Body of pancreas (tissue), 4 donors: ENCODE measurements at places on chromosomes 4 and X. TPM values are rescaled to one million over a fixed set of nuclear protein-coding genes. Genes with fewer than 3 reads are reported as not detected.

Gene FRMD7
- not detected for total RNA-seq

Gene KLHL34
- not detected for total RNA-seq

Gene DRP2
- not detected for total RNA-seq

Gene HPGDS
- total RNA-seq: 1.8 TPM

Gene NHSL2
- 2.9 TPM for total RNA-seq

Gene TMEM47
- total RNA-seq: 12.7 TPM

Gene FAM9C
- not detected for total RNA-seq

Gene RXFP1
- total RNA-seq: not detected

Gene SSX2
- not detected for total RNA-seq

Gene BRCC3
- total RNA-seq: 7.5 TPM

Gene F8A1
- 20.8 TPM for total RNA-seq

Gene YY2
- 4.9 TPM for total RNA-seq

Gene ESX1
- total RNA-seq: not detected

Gene ARHGAP6
- 2.3 TPM for total RNA-seq

Gene ZAR1
- total RNA-seq: not detected

Gene HGFAC
- total RNA-seq: 0.78 TPM

Gene GAGE13
- total RNA-seq: not detected

DNA sequence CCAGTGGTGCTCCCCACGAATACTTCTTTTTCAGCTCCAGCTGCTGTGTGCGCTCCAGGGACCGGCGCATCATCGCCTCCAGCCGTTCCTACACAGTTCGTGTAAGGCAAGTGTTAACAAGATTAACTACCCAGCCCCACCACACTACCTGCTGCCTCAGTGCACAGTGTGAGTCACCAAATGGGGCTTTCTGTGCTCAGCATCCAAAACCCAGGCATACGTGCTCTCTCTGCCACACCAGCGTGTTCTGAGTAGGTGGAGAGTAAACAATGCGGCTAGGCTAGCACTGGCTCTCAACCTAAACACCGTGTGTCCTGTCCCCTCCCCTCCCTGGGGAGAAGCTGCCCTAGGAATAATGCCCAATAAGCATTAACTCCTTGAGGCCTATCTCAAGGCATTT lies 60.0 kb downstream of the MAP7D2 start:
- no peaks in the 10 kb centered on the region for H3K27me3 ChIP-seq
- no peaks in the 10 kb centered on the region for H3K4me1 ChIP-seq
- H3K27ac ChIP-seq: no peak overlapping the region
- no peak overlapping the region for H3K4me3 ChIP-seq
- H3K36me3 ChIP-seq: no peaks in the 10 kb centered on the region

GRCh38 chr4:173074501-173074946 lies 94.1 kb upstream of the GALNT7 start:
- no peak overlapping the region for H3K4me3 ChIP-seq
- peak; percentile 52 for DNase-seq

- H3K4me3 ChIP-seq: no peak overlapping the region
- H3K27me3 ChIP-seq: no peaks in the 10 kb centered on the region
- H3K4me1 ChIP-seq: no peaks in the 10 kb centered on the region
Measured at GRCh38 chr4:46955601-46956000, 37.8 kb downstream of the GABRA4 start.

DNA sequence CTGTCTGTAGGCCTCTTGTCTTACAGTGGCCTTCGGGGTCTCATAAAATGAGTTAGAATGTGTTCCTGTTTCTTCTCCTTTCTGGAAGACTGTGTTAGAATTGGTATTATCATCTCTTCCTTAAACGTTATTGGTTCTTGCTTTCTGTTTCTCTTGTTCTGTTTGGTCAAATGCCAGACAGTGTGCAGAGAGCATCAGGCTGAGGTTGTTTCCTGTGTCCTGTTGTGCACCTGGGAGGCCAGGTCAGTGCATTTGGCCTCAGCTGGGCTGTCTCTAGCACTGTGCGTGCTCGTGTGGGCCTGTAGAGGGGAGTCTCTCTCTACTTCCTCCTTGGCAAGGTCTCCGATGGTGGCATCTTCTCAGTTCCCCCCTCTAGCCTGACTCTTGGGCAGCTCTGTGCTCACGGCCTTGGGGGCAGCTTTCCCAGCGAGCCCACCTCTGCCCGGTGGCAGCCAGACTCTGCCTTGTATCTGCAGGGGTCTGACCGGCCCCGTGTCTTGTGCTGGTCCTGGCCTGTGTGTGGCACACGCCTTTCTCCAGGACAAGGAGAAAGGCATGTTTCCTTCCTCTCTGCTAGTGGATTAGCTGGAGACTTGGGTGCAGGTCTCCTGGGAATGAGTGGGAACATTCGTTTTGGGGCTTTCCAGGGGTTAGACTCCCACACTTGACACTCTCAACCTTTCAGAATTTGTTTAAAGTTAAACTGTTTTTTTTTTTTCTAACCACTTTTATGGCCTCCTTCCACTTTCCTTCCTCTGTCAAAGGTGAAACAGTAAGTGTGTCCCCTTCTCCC lies 62.3 kb downstream of the FAM193A start:
- H3K36me3 ChIP-seq: no peaks in the 10 kb centered on the region
- no peak overlapping the region for H3K27ac ChIP-seq
- peak; percentile 23 for DNase-seq

- no peaks in the 10 kb centered on the region for H3K36me3 ChIP-seq
- peaks cover 22% of the 10 kb centered on the region for H3K4me1 ChIP-seq
- no peaks in the 10 kb centered on the region for H3K27me3 ChIP-seq
- peak within 1 kb of the TSS; percentile 41 for H3K4me3 ChIP-seq
- DNase-seq: peak; percentile 85
Measured at GRCh38 chrX:154546354-154547244, at the start of gene G6PD. G6PD (minus strand) TSS chrX:154546846; CDS start chrX:154546155, 691 bp downstream.

GRCh38 chr4:167421201-167421600 lies 186.9 kb upstream of the SPOCK3 start:
- no peaks in the 10 kb centered on the region for H3K36me3 ChIP-seq
- H3K4me1 ChIP-seq: no peaks in the 10 kb centered on the region
- no peaks in the 10 kb centered on the region for H3K27me3 ChIP-seq
- DNase-seq: no peak
- no peak overlapping the region for H3K4me3 ChIP-seq
- H3K27ac ChIP-seq: no peak overlapping the region

GRCh38 chr4:128550060-128550459 lies 259.4 kb upstream of the JADE1 start:
- H3K27me3 ChIP-seq: no peaks in the 10 kb centered on the region
- peaks cover 25% of the 10 kb centered on the region for H3K4me1 ChIP-seq

DNA sequence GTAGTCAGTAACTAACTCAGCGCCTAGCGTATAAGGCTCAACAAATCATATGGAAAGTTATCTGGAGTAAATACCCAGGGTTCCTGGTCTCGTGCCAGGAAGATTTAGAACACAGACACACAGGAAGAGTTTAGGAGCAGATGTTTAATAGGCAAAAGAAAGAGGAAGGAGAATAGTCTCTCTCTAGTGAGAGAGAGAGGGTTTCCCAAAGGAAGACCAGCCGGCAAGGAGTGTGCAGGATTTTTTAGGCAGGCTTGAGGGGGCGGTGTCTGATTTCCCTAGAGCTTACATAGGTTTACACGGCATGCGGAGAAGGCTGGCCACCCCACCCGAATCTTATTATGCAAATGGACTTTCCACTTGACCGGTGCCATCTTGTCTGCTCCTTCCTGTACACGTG lies 284.0 kb upstream of the FRG1 start:
- H3K4me3 ChIP-seq: no peak overlapping the region
- DNase-seq: no peak

DNA sequence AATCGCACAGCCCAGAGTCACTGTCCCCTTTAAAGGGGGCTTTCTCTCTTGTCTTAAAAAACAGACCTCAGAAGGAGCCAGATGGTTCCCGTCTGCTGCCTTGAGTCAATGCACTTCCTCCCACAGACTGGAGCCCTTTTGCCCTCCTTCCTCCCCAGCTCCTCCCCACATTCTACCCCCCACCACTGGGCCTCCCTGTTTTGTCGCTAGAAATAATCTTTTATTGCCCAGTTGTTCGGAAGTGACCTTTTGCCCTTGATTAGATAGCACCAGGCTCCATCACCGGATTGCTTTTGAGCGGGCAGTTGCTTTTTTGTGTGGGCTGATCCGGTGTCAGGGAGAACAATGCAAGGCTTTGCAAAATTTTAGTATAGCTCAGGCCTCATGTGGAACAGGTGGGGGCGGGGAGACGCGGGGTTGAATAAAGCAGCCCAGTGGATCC lies 47.7 kb downstream of the SPRY1 start:
- no peaks in the 10 kb centered on the region for H3K36me3 ChIP-seq
- DNase-seq: peak; percentile 25
- H3K27ac ChIP-seq: peak overlapping the region; percentile 55
- no peaks in the 10 kb centered on the region for H3K27me3 ChIP-seq

- H3K27me3 ChIP-seq: no peaks in the 10 kb centered on the region
- no peak within 1 kb of the TSS for H3K27ac ChIP-seq
- H3K4me1 ChIP-seq: peaks cover 13% of the 10 kb centered on the region
- no peak within 1 kb of the TSS for H3K4me3 ChIP-seq
Measured at GRCh38 chr4:6472387-6473263, at the start of gene PPP2R2C. PPP2R2C (minus strand) TSS chr4:6472614; CDS start chr4:6472229, 385 bp downstream.

GRCh38 chr4:147717878-147718277 lies 14.0 kb upstream of the ARHGAP10 start:
- H3K4me3 ChIP-seq: no peak overlapping the region
- H3K27ac ChIP-seq: no peak overlapping the region
- no peaks in the 10 kb centered on the region for H3K36me3 ChIP-seq
- H3K4me1 ChIP-seq: no peaks in the 10 kb centered on the region
- H3K27me3 ChIP-seq: no peaks in the 10 kb centered on the region

DNA sequence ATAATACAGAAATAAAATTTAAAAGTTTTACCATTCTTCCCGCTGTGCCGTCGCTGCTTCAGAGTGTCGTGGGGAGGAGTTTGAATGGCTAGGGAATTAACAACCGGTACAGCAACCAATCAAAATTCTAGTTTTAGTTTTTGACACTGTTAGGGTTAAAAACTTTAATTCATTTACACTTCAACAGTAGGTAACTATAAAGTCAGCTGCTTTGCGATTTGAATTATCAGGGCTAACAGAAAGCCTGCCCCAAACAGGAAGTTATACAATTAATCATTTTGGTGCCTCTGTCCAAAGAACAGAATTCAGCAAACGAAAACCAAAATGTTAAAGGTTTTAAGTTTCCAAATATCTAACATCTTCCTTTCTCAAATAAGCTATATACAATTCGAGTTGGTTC lies 2.3 kb downstream of the HNRNPD start:
- DNase-seq: no peak
- no peak overlapping the region for H3K27ac ChIP-seq
- H3K4me3 ChIP-seq: peak overlapping the region; percentile 61
- H3K4me1 ChIP-seq: peaks cover 61% of the 10 kb centered on the region

DNA sequence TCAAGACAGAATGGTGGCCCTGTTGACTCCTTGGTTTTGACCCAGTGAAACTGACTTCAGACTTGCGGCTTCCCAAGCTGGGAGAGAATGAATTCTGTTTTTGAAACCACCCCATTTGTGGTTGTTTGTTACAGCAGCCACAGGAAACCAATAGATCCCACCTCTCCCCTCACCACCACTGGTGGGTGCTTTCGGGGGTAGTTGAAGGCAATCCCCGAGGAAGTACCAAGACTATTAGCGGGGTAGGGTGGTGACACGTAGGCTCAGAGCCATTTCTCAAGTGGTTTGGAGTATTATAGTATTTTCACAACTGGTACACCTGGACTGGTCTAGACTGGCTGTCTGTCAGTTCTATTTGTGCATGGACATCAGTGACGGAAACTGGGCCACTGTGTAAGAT lies 189.1 kb upstream of the RBPJ start:
- no peaks in the 10 kb centered on the region for H3K36me3 ChIP-seq
- no peak overlapping the region for H3K4me3 ChIP-seq
- peaks cover 14% of the 10 kb centered on the region for H3K4me1 ChIP-seq
- no peak overlapping the region for H3K27ac ChIP-seq

DNA sequence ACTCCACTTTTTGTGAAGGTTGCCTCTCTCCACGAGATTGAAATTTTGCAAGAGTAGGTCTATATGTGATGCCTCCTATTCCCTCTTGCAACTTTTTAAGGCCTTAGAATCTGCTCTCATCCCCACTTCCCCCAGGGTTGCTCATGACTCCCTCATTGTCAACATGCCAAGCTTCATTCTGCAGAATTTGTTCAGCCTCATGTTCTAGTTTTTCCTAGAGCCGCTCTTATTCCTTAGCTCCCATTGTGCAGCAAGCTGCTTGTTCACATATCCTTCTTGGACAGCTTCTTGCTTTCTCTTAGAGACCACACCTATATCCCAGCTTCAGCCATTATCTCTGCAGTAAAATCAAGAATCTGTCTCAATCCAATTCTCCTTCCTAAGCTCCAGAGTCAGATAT lies 82.4 kb downstream of the CNGA2 start:
- H3K4me1 ChIP-seq: no peaks in the 10 kb centered on the region
- no peak overlapping the region for H3K4me3 ChIP-seq
- H3K36me3 ChIP-seq: no peaks in the 10 kb centered on the region

DNA sequence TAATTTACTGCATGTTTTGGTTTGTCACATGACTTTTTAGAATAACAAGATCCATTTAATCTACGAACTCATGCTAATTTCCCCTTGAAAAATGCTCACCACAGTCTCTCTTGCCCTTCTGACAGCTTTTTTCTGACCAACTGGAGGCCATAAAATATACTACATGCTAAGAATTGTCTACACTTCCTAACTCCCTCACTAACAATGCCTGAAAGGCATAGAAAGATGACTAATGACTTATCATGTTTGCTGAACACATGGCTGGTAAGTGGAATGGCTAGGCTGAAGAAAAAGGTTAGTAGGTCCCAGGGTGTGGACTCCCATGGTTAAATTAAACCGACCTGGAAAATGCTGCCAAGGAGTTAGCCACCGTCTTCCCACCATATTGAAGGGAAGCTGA lies 309.9 kb downstream of the SPOCK3 start:
- H3K4me3 ChIP-seq: no peak overlapping the region
- H3K27me3 ChIP-seq: no peaks in the 10 kb centered on the region
- DNase-seq: no peak

DNA sequence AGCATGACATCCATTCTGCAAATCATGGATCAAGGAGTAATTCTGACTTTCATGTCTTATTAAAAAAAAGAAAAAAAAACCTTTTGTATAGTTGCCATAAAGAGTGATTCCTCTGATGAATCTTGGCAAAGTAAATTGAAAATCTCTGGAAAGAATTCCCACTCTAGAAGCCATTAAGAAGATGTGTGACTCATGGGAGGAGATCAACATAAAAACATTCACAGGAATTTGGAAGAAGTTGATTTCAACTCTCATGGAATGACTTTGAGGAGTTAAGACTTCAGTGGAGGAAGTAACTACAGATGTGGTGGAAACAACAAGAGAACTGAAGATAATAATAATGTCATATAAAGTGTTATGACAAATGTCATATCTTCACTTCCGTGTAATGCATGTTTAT lies 204.2 kb downstream of the PABPC4L start:
- H3K36me3 ChIP-seq: no peaks in the 10 kb centered on the region
- H3K27me3 ChIP-seq: no peaks in the 10 kb centered on the region
- no peak overlapping the region for H3K4me3 ChIP-seq
- no peak for DNase-seq
- no peaks in the 10 kb centered on the region for H3K4me1 ChIP-seq

DNA sequence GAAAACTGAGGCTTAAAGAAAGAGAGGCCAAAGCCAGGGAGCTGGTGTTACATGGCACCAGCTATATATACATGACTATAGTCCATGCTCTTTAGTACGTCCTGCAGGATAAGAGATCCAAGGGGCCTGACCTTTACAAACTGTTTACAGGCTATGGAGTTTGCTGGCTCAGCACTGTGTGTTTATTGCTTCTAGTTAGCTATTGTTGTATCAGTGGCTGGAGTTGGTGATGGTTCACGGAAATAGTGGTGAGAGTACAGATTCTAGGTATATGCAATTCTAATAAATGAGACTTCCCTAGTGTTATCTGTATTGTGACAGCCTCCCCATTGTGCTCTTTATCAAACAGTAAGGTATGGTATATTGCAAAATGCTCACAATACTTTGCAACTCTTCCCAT lies 46.5 kb downstream of the REPS2 start:
- no peaks in the 10 kb centered on the region for H3K36me3 ChIP-seq
- H3K27me3 ChIP-seq: no peaks in the 10 kb centered on the region
- no peak for DNase-seq
- peaks cover 28% of the 10 kb centered on the region for H3K4me1 ChIP-seq
- no peak overlapping the region for H3K4me3 ChIP-seq
